AG09319 (cell line): ENCODE measurements at places on chromosomes 6 and 20.

DNA sequence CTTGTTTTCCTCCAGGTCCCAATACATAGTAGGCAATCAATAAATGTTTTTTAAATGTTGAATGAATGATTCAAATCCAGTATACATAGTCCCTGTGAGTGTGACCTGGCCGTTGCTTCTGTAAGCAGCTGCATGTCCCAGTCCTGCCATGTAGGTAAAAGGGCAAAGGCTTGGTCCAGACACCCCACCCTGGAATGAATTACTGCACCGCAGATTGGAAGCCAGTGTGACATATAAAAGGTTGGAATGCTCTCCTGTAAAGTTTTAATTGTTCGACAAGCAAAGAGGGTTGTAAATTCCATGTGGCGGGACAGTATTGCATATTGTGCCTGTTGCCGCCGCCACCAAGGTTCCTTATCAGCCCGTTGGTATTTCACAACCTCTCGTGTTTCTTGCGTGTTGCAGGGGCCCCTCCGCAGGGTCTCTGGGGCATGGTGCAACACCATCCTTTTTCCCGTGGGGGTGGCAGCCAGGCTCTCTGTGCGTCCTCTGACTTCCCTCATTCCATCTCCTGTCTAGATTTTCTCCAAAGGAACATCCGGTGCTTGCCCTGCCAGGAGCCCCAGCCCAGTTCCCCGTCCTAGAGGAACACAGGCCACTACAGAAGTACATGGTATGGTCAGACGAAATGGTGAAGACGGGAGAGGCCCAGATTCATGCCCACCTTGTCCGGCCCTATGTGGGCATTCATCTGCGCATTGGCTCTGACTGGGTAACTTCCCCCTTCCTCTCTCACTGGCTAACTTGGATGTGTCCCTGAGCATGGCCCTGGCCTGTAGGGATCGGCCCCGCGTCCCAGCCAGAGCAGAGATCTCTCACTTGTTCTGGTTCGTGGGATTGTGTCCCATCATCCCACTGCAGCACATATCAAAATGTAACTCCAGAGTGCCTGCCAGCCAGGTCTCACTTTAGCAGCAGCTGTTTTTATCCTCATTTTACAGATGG, 20.3 kb downstream of the POFUT1 start:
- DNase-seq = no peak

DNA sequence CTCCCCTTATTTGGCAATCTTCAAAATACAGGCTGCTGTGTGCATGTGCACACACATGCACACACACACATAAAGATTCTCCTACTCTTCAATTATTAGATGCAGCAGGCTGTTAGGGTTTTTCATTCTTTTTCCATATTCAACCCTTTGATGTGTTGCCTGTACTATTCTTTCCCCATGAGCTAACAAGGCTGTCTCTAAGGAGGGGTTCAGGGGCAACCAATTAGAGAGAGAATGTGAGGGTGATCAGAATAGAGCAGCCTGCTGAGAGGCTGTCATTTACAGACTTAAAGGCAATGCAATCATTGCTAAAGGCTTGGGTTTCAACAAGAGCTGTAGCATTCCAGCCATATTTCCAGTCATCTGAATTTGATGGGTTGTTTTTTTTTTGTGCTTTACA, 467.4 kb upstream of the ID4 start:
- DNase-seq = no peak

- DNase-seq = no peak
These were observed 117.4 kb downstream of the FAXC start for GRCh38 chr6:99232056-99232455.

GRCh38 chr6:142697001-142697335, 248.0 kb downstream of the HIVEP2 start:
- DNase-seq = no peak

- DNase-seq = no peak
These were observed 1.9 kb downstream of the RNF217 start for GRCh38 chr6:124963831-124964763.

GRCh38 chr6:85195243-85195642, 254.6 kb upstream of the NT5E start:
- no peak for DNase-seq

DNA sequence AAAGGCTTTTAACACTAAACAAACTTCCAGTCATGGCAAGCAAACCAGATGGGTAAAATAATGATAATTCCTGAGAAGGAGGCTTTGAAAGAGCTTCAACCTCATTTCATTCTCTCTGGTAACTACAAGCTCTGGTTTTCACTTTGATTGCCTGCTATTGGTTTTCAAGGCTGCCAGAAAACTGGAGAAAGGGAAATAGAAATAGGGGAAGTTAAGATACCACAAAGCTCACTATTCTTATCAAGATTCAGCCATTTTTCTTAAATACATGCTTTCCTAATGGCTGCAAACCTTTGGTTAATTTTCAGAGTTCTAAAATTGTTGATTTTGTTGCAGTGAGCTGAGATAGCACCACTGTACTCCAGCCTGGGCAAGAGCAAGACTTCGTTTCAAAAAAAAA, 42.5 kb upstream of the NELFCD start:
- no peak for DNase-seq

GRCh38 chr6:106085692-106085983, 498 bp upstream of the PRDM1 start:
- DNase-seq = no peak

DNA sequence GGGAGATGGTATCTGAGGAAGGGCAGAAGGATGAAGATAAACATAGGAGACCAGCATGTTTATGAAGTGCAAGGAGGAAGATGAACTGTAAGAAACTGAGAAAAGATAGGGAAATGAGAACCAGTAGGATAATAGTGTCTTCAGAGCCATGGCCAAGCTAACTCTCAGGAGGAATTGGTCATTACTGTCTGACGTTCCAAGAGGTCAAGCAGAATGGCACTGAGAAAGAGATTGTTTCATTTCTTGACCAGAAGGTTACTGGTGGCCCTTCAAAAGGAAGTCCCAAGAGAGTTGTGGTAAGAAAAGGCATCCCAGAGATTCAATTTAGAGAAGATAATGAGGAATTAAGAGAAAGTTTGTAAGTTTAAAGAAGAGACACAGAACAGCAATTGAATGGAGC, 47.5 kb downstream of the EYA4 start:
- no peak for DNase-seq

GRCh38 chr6:30113003-30113759, at the start of gene TRIM31:
Gene TRIM31, minus strand, starts transcription at chr6:30113090. Its CDS starts 285 bp downstream, at chr6:30112805.
- no peak for DNase-seq

DNA sequence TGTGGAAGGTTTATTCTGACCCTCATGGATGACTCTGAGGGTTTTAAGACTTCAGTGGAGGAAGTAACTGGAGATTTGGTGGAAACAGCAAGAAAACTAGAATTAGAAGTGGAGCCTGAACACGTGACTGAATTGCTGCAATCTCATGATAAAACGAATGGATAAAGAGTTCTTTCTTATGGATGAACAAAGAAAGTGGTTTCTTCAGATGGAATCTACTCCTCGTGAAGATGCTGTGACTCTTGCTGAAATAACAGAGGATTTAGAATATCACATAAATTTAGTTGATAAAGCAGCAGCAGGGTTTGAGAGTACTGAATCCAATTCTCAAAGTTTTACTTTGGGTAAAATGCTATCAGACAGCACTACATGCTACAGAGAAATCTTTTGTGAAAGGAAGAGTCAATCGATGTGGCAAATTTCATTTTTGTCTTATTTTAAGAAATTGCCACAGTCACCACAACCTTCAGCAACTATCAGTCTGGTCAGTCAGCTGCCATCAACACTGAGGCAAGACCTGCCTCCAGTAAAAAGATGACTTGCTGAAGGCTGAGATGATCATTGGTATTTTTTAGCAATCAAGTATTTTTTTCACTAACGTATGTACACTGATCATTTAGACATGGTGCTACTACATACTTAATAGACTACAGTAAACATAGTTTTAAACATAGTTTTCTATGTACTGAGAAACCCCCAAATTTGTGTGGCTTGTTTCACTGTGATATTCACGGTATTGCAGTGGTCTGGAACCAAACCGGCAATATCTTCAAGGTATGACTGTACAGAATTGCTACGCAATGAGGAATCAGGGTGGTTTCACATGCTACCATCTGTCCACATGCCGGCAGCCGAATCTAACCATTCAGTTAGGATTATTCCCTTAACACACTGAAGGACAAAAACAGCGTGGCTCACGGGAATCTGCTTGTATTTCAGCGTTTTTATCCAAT, 149.0 kb downstream of the MYB start:
- no peak for DNase-seq

GRCh38 chr6:111870051-111870741, 3.1 kb downstream of the FYN start:
- DNase-seq = no peak

GRCh38 chr6:142821164-142821716, 123.7 kb downstream of the HIVEP2 start:
- DNase-seq = no peak

DNA sequence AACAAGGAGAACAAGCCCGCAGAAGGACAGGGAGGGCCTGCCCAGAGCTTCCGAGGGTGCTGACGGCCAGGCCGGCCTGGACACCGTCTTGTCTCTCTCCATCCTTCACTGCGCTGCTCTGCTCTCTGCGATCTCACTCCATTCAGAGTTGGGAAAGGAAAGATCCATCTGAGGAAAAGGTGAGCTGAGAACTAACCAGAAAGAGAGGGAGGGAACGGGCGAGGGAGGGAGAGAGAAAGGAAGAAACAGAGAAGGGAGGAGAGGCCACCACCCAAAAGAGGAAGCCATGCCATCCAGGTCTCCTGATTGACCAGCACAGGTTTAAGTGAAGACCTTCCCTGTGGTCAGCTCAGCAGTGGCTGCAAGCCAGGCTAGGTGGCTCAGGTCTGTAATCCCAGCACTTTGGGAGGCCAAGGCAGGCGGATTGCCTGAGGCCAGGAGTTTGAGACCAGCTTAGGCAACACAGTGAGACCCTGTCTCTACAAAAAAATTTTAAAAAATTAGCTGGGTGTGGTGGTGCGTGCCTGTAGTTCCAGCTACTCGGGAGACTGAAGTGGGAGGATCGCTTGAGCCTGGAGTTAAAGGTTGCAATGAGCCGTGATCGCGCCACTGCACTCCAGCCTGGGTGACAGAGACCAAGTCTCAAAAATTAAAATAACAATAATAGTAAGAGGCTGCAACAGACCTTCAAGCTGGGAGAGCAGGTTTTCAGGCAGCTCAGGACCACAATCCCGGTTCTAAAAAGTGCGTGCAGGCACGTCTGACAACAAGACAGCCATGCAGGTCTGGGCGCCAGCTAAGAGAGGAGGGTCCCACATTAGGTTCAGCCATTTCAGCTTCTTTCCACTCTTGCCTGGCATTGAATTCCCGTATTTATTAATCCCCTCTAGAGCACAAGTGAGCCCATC, 34.2 kb upstream of the DLGAP4 start:
- no peak for DNase-seq

DNA sequence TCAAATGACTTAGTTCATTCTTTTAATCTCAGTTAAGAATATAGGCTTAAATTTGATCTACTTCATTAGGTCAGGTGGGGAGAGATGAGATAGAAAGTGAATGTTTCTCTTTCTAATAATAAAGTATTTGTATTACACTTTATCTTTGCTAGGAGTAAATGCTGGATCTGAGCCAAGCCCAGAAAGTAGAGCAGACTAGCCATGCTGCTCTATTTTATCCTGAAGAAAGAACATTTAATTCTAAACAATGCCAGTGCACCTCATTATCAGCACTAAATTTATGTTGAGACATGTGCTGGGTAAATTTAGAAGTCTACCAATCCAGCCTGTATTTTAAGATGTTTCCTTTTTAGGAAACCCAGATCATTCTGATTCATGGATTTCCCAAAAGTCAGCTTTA, 43.5 kb downstream of the AKIRIN2 start:
- DNase-seq = no peak

DNA sequence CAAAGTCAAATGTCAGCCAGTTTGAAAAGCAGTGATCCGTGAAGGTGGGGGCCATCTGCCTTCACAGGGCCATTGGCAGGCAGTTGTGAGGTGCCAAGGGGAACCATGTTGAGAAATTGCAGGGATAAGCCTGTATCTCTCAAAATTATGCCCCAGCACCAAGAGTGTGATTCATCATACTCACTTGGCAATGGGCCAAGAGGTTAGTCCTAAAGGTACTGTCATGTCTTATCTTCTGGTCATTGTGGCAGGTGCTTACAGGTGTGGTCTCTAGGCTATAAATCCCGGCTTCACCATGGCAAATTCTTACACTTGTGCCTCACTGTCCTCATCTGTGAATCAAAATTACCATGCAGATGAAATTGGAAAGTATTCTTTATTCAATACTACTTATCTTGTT, 150.7 kb upstream of the LAMP5 start:
- no peak for DNase-seq

DNA sequence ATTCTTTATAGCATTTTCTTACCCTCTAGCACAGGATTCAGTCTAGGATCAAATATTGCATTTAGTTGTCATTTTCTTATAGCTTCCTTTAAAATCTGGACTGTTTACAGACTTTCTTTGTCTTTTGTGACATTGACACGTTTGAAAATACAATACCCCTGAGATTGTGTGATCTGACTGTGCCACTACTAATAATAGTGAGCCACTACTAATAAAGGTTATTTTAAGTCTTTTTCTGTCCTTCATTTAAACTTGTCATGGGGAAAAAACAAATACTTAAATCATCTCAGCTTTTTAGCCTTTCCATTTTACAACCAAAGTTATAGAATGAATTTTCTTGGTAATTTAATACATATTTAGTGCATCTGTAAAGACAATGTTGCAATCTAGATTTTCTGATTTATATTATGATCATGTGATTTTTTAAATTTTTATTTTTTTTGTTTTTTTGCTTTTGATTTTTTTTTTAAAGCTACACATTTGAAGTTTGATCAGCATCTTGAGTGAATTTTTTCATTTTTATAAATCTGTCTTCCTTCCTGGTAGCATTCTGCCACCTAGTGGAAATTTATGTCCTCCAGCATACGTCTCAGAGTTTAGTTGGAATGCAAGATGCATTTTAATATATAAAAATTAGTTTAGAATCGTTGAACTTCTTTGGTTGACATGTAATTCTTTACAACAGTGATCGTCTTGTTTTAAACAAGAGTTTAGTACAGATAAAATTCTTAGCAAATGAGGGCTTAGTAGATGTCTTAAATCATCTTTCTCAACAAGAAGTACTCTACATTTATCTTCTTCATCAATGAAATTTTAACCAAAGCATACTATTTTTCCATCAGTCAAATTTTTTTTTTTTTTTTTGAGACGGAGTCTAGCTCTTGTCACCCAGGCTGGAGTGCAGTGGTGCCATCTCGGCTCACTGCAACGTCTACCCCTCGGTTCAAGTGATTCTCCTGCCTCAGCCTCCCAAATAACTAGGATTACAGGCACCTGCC, 119.4 kb downstream of the NCOA3 start:
- peak; percentile 40 for DNase-seq

GRCh38 chr6:63819831-63820230, 184.2 kb downstream of the PHF3 start:
- DNase-seq = no peak
